Upper lobe of right lung (tissue), 1 donor: ENCODE measurements at places on chromosomes 13 and 19. TPM values are rescaled to one million over a fixed set of nuclear protein-coding genes. Genes with fewer than 3 reads are reported as not detected.

Gene ZNF816
- total RNA-seq = 9.8 TPM

Gene ATP7B
- 5.8 TPM for total RNA-seq

Gene UBL3
- total RNA-seq = 56.1 TPM

Gene PSG2
- not detected for total RNA-seq

Gene CGB3
- total RNA-seq = not detected

Gene SRRM5
- total RNA-seq = 0.29 TPM

Gene ZBTB7A
- 54.3 TPM for total RNA-seq
